ENCODE measurements at places on chromosomes 1 and 21. TPM values are rescaled to one million over a fixed set of nuclear protein-coding genes. Genes with fewer than 3 reads are reported as not detected.

DNA sequence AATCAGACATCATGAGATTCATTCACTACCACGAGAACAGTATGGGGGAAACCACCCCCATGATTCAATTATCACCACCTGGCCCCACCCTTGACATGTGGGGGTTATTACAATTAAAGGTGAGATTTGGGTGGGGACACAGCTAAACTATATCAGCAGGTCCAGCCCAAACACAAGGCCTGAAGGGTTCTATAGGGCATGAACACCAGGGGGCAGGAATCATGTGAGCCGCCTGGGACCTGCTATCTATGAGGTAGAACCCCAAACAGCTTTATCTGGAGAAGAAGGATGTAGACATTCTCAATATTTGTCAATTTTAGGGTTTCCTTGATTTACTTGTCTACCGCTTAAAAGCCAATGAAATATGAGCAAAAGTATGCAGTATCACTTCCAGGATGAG is 294.9 kb upstream of the DEPDC1 start:
- DNase-seq, result no peak

GRCh38 chr1:223249854-223250631 is 107.0 kb upstream of the TLR5 start:
- DNase-seq, result no peak

GRCh38 chr21:34635307-34635706 is 20.4 kb upstream of the RCAN1 start:
- DNase-seq, result no peak

DNA sequence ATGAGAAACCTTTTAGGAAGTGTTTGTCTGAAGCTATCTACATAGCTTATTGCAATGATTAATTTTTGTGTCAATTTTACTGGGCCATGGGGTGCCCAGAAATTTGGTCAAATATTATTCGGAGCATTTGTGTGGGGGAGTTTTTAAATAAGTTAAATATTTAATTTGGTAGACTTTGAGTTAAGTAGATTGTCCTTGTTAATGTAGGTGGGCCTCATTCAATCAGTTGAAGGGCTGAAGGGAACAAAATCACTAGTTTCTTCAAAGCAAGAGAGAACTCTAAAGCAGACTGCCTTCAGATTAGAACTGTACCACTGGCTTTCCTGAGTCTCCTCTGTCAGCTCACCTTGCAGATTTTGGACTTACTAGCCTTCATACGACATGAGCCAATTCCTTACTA is 1008.6 kb upstream of the ADAMTS5 start:
- DNase-seq, result no peak

SYPL2 gene
- 0.22 TPM for polyA plus RNA-seq

LYPLA2 gene
- 53.3 TPM for polyA plus RNA-seq

PKNOX1 gene
- 17.8 TPM for polyA plus RNA-seq

USH2A gene
- 0.17 TPM for polyA plus RNA-seq
